ENCODE measurements at places on chromosomes 13 and 19.

DNA sequence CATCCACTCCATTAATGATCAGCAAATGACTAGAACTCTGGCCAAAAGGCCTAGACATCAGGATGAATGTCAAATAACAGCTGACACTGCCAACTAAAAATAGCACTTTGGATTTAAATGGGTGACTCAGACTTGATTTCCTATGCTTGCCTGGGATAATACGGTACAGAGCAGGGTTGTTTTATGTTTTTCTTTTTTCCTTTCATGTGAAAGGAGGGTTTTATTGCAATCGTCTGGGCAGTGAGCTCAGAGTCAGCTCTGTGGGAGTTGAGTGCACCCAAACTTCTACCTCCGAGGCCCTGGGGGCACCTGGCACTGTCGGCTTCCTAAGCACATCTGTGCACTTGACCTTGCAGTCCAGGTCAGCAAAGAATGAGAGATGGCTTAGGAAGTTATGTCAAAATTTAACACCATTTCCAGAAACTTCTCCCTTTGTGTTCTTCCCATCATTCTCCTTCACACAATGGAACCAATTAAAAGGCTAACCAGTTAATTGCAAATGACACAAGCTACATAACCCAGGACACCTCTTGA is 134.1 kb downstream of the LACC1 start:
- DNase-seq, result no peak

DNA sequence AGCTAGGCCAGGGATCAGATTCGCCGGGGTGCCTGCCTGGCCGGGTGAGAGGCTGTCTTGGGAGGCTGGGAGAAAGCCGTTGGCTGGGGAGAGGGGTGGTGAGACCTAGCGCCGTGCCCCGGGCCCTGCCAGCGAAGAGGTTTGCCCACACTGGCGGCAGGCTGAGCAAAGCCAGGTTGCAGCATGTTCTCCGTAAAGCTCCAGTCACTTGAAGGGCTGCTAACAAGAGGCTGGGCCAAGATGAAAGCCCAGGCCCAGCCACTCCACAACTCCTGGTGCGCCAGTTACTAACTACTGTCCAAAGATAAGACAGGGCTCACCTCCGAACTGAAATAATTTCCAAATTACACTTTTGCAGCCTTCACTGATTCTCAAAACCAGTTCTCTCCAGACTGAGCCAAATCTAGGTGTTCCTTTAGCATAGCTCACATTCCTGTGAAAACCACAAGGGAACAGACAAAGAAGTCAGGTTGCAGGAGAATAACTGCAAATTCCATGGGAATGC is 16.3 kb downstream of the ELAVL1 start:
- peak; percentile 78 for DNase-seq

- DNase-seq, result no peak
Observed at GRCh38 chr13:112453207-112453829, 77.2 kb downstream of the SPACA7 start.

DNA sequence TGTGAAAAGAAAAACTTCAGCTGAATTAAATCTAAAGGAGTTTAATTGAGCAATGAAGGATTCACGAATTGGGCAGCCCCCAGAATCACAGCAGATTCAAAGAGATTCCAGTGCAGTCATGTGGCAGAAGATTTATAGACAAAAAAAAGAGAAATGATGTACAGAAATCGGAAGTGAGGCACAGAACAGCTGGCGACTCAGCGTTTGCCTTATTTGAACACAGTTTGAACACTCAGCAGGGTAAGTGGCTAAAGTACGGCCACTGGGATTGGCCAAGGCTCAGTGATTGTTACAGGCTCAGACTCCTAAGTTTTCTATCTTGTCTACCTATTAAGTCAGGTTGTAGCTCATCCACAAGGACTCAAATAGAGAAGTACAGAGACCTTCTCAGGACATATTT is 11.6 kb upstream of the CFAP97D2 start:
- DNase-seq, result no peak

- no peak for DNase-seq
Observed at GRCh38 chr19:43741075-43741825, 13.5 kb downstream of the SMG9 start.

GRCh38 chr19:58218899-58219298 is 9.8 kb upstream of the ZNF544 start:
- DNase-seq, result no peak

GRCh38 chr13:111864566-111864965 is 202.4 kb upstream of the SOX1 start:
- no peak for DNase-seq

GRCh38 chr19:13727798-13728197 is 36.5 kb upstream of the MRI1 start:
- no peak for DNase-seq

- DNase-seq, result peak; percentile 90
Observed at GRCh38 chr19:1383312-1384084, at the start of gene NDUFS7. Gene NDUFS7, plus strand, starts transcription at chr19:1383907. Its CDS starts 20 bp downstream, at chr19:1383927.

- peak; percentile 67 for DNase-seq
Observed at GRCh38 chr19:42693760-42694350, 46.4 kb downstream of the PSG3 start.

- no peak for DNase-seq
Observed at GRCh38 chr19:5079071-5079774, 110.3 kb downstream of the KDM4B start.

GRCh38 chr19:19487950-19488874 is 27.1 kb downstream of the TSSK6 start:
- DNase-seq, result no peak

DNA sequence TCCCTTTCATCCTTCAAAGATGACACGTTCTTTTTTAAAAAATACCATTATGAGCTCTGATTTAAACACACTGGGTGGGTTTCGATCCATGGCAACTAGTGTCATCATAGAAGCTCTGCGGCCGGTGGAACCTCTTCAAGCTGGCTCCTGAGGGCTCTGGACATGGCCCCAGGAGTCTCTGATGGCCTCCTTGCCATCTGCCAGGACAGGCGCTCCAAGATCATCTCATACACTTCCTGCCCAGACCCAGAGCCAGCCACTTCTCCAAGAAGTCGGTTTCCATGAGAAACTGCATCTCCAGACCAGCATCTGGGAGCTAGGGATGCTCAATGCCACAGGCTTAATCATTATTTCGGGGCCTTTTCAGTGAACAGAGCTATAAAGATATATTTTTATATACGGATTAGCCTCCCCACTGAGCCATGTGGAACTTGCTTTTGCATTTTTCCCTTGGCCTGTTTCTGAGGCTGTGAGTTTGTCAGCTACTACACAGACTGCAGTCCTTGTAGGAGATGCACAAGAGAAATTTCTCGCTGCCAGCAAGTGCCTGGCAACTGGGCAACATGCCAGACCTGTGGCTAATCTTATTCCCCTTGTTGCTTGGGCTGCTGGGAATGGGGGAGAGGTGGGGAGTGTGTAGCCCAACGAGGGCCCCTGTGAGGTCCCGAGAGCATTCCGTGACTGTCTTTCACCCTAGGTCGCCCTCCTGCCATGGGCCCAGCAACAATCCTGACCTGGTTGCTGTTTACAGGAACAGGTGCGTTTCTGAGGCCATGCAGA is 15.9 kb downstream of the SUGP1 start:
- no peak for DNase-seq

DNA sequence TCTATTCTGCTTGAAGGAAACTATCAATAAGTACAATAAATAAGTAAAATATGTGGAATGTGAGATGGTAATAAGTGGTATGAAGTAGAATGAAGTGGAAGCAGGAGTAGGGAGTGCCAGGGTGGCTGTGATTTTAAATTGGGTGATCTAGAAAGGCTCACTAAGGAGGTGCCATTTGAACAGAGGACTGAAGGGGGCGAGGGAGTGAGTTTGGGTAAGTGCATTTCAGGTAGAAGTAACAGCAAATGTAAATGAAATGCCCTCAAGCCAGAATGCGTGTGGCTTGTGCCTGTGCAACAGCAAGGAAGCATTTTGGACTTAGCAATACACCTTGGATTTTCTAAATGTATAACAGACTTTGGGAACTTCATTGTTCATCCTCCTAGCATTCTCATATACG is 77.1 kb downstream of the CCNA1 start:
- DNase-seq, result no peak

DNA sequence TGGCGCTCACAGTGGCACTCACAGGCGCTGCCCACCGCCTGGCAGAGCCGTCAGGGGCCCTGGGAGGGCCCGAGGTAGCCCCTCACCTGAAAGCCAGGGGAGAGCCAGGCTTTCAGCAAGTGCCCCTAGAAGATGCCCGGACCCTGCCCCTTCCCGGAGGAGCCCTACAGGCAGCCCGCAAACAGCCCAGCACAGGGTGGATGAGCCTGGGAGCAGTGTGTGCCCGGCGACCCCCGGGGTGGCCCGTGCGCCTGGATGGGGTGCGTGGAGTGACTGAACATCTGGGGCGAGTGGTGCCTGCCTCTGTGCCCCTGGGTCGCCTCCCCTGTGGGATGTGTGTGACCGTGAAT is 1.4 kb downstream of the CRLF1 start:
- no peak for DNase-seq

Data from T47D (cell line).